CD4-positive, alpha-beta T cell treated with Interleukin-4 for 1 hour (primary cell): ENCODE measurements at places on chromosomes 2 and 18.

DNA sequence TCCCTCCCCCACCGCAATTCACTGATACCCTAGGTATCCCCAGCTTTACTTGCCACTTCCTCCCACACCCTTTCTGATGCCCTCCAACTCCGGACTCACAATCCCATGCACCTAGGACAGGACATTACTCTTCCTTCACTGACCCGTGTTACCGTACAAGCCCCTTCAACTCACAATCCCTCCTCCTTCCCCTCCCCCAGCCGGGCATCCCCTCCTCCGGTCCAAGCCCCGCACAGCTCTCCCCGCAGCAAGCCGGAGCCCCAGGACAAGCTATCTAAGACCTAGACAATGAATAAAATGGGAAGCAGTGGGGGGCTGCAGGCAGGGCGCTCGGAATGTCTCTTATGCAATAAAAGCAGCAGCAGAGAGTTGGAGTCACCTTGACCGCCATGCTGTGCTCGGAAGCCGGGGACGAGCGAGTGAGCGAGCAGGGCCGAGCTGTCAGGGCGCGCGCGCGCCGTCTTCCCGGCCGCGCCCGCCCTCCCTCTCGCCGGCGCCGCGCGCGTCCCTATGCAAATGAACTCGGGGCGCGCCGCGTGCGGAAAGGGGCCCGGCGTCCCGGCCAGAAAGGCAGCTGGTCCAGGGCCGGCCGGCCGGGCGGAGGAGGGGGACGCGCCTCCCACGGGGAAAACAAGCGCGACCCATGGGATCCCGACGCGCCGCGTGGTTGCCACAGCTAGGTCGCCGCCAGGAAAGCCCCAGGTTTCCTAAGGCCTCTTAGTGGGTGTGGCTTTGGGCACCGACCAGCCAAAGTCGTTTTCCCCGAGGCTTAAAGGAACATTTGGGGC lies at the start of gene SLC25A12:
SLC25A12 (minus strand) TSS at position 421 of the 788 bp plus-strand sequence; CDS start at position 391, 30 bp downstream.
- DNase-seq = peak; percentile 64

- no peak for DNase-seq
Measured at GRCh38 chr2:36406296-36406695, 50.7 kb downstream of the CRIM1 start.

GRCh38 chr2:180730976-180731375 lies 249.4 kb upstream of the UBE2E3 start:
- DNase-seq = no peak

GRCh38 chr18:42296723-42297122 lies 341.7 kb downstream of the PIK3C3 start:
- DNase-seq = no peak

DNA sequence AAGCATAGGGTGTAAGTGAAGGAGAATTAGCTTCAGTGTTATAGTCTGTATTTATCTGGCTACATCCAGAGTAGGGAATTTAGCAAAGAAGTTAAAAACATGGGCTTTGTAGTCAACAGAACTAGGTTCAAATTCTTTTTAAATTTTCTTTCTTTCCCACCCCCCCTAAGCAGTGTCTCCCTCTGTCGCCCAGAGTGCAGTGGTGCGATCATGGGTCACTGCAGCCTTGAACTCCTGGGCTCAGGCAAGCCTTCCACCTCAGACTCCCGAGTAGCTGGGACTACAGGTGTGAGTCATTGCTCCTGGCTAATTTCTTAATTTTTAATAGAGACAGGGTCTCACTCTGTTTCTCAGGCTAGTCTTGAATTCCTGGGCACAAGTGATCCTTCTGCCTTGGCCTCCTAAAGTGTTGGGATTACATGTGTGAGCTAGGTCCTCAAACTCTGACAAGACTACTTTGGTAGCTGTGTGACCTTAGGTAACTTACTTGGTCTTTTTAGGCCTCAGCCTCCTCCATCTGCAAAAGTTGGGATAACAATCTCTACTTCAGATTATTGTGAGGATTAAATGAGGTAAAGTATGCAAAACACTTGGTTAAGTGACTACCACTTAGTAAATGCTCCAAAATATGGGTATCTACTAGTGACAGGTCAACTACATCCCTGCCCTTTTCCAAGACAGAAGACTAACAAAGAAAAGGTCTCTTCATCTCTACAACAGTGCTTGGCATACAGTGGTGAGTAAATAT lies 17.8 kb downstream of the DOK1 start:
- DNase-seq = no peak

DNA sequence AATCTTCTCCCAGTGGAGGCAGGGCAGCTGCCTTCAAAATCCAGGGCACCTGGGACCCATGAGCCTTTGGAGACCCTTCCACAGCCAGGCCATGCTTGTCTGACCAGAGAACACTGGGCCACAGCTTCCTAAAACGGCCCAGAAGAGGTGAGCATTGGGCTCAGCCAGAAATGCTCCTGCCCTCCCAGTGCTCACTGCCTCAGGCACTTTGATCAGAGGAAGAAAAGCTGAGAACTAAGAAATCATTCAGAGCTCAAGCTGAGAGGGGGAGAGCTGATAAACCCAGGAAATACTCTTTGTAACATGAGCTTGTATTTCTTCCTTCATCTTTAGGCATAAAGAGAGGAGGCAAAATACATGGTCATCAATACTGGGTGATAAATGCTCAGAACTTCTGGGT lies 365.5 kb upstream of the KLHL29 start:
- DNase-seq = no peak

- DNase-seq = no peak
Measured at GRCh38 chr2:105379741-105380186, 19.1 kb downstream of the FHL2 start.

- no peak for DNase-seq
Measured at GRCh38 chr2:223418131-223418530, 184.0 kb downstream of the SCG2 start.
